ENCODE measurements at places on chromosomes 5 and 9.
A peak's percentile ranks its signal among the peaks of the same experiment; 100 is the strongest.

DNA sequence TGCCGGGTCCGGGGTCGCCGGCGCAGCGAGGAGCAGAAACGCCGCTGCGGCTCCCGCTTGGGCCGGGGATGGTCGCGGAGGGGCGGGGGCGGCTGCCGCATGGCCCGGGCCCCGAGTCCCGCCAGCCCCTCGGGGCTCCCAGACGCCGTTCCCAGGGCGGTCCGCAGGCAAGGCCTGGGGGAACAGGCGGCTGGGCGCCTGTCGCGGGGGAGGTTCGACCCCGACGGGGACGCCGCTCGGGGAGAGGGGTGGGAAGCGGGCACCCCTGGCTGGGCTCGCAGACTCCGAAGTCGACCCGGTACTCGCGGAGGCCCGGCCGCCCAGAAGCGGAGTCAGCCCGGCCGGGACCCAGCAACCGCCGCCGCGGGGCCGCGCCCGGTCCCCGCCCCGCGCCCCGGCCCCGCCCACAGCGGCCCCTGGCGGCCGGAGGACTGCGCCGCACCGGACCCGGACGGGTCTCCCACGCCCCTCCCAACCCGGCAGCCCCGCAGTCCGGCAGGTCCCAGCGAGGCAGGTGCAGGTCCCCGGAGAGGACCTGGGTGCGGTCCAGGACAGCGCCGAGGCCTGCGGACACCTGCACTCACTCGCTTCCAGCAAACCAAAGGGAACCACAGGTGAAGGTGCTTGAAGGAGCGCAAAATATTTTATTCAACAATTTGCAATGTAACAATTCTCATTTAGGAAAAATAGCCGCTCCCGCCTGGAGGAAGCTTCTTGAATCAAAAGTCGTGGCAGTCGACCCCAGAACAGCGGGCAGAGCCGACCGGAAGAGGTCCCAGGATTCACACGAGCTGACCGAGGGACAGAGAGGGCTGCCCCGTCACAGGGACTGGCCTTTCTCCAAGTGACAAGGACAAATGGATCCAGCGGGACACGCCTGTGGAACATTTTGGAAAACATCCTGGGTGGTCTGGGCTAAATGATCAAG, at the start of gene INPP5E:
INPP5E (minus strand) TSS at position 365 of the 928 bp plus-strand sequence. CDS start 426 bp downstream, outside the sequence.
- DNase-seq: peak; percentile 57

DNA sequence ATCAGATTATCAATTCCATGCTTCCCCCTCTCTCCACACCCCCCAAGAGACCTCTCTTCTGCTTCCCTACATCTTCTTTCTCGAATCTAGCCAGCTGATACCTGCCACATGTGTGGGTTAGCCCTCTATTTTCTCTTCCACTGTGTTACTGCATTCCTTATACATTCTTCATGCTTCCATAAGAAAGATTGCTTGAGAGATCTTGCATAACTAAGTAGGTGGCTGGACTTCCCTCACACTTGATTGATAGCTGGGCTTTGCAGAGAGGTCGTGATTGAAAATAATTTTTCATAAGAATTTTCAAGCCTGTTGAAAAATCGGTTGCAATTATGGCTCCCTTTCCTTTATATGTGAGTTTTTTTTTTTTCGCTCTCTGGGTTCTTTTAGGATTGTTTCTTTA, 33.0 kb upstream of the PANK3 start:
- no peak for DNase-seq

DNA sequence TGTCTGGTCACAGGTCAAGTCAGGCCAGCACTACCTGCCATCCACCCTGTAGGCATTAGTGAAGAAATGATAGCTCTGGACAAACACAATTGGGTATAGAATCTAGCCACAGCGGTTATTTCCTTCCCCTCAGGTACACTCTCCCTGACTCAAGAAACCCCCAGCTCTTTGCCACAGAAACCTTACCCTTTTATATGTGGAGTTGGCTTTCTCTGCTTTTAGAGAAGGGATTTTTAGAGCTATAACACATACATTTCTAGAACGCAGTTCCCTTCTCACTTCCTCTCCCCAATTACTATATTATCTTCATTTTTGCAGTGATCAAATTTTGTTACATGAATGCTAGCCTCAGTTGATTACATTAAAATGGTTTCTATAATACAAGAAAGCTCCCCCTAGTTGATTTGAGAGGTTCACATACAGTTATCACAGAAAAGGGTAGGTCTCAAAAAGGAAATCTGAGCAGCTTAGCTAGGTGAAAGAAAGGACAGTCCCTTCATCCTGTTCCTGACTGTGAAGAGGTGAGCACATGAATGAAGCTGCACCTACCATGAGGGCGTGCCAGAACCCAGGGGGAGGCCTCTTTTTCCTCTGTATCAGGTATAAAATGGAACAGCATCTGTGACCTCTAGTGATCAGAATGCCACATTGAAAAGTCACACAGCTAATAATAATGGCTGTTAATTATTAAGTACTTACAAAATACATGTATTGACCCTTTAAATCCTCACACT, 425.6 kb downstream of the KIAA0825 start:
- no peak for DNase-seq

DNA sequence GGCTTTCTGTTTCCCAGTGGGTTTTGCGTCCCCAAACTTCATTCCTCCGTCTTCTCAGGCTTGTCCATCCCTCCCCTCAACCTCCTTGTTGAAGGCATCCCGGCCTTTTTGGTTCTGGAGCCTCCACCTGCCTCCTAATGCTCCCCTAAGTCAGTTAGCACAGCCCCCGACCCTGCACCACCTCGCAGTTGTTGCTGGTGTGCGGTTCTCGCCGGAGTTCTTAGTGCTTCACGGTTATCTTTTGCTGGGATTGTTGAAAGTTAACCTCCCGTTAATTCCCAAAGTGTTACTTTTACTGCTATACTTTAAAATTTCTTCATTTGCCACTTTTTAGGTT, 447 bp downstream of the UBLCP1 start:
- DNase-seq: no peak

Data from tibial nerve (tissue), 4 donors.